ENCODE measurements at places on chromosomes 6 and 20. TPM values are rescaled to one million over a fixed set of nuclear protein-coding genes. Genes with fewer than 3 reads are reported as not detected.

The GNAS-AS1 gene
- not detected for total RNA-seq

The SGK1 gene
- 56.1 TPM for total RNA-seq

The KIAA0408 gene
- not detected for total RNA-seq

The KCNQ5 gene
- total RNA-seq, result not detected

DNA sequence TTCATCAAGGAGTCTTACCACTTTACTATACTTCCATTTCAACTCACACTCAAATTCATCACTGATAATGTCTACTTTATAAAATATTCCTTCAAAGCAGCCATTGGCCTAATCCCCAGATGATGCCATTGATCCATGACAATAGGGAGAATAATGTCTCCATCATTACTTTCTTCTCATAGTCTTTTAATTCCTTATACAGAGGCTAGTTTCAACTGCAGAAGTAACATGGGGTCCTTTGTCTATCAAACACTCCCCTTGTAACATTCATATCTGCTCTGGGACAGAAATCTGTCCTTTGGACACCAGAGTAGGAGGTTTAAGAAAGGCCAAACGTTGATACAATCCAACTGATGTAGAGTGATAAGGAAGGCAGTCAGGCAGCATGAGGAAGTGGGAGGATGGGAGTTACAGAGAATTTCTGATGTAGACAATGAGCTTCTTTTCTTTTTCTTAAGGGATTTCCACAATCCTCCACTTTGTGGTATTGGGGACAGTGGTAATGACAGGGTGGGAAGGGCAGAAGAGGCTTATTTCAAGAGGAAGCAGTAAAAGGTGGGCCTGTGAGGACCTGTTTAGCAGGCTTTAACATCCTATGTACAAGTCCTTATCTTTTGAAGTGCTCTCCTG is 18.9 kb upstream of the HLA-DOA start:
- DNase-seq, result no peak
- no peaks in the 10 kb centered on the region for H3K4me1 ChIP-seq
- no peak overlapping the region for H3K4me3 ChIP-seq
- no peaks in the 10 kb centered on the region for H3K36me3 ChIP-seq
- H3K27ac ChIP-seq, result no peak overlapping the region
- H3K27me3 ChIP-seq, result no peaks in the 10 kb centered on the region

DNA sequence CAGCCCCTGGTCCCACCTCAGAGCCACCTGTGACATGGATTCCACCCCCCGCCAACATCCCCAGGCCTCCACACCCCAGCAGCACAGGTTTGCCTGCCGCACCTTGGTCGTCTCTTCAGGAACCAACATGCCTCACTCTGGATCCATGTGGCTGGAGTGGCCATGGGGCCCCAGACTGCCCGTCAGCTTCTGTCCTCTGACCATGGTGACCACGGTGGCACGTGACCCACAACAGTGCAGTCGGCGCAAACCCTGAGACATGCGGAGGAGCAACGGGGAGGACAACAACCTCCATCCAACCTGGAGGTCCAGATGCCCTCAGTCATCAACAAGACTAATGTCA is 85.6 kb downstream of the ANKRD60 start:
- DNase-seq, result no peak
- peaks cover 45% of the 10 kb centered on the region for H3K27me3 ChIP-seq
- no peaks in the 10 kb centered on the region for H3K4me1 ChIP-seq
- no peak overlapping the region for H3K27ac ChIP-seq
- no peaks in the 10 kb centered on the region for H3K36me3 ChIP-seq

DNA sequence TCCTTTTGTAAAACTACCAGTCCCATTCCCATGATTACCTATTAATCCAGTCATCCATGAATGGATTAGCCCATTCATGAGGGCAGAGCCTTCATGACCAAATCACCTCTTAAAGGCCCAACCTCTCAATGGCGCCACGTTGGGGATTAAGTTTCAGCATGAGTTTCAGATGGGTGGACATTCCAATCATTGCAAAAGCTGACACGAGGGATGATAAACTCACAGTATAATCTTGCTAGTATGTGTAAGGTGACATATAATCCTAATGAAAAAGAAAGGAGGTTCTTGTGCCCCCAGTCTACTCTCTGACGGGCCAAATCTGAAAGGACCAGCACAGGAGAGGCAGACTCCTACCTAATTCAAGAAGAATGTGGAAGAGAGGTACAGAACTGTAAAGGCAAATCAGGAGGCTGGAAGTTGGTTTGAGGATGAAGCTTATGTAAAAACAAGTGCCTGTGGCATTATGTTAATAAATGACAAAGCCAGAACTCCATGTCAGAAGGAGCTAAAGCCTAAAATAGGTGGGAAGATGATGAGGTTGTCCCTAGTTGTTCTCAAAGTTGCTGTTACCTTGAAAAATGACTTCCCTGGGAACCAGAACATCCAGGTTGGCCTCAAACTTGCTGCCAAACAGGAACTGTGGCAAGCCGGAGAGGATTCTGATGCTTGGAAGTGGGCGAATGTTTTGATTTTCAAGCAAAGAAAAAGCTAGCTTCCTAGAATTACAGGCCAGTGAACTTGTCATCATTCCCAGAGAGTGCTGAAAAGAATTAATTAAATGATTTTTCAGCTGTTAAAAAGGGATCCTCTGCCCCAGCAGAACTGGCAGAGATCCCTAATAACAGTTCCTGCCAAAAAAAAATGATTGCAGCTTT is 106.5 kb upstream of the TIAM2 start:
- H3K4me3 ChIP-seq, result no peak overlapping the region
- H3K27ac ChIP-seq, result no peak overlapping the region
- H3K36me3 ChIP-seq, result no peaks in the 10 kb centered on the region
- DNase-seq, result no peak

DNA sequence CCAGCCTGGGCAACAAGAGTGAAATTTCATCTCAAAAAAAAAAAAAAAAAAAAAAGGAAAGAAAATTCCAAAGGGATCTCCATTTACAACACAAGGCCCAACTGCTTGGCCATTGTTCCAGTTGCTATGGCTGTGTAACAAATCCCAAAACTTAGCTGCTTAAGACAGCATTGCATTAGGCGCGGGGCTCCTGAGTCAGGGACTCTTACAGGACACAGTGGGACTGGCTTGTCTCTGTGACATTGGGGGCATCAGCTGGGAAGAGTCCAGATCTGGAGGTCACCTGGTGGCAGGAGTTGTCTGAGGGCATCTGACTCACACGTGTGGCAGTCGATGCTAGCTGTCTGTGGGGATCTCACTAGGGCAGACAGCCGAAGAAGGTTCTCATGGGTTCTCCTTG is 35.6 kb downstream of the TTLL9 start:
- DNase-seq, result no peak
- no peak overlapping the region for H3K4me3 ChIP-seq
- no peaks in the 10 kb centered on the region for H3K27me3 ChIP-seq
- no peaks in the 10 kb centered on the region for H3K36me3 ChIP-seq
- no peak overlapping the region for H3K27ac ChIP-seq

GRCh38 chr20:34753706-34754461 is 49.7 kb downstream of the TP53INP2 start:
- H3K27me3 ChIP-seq, result no peaks in the 10 kb centered on the region
- H3K4me3 ChIP-seq, result no peak overlapping the region
- no peak overlapping the region for H3K27ac ChIP-seq

DNA sequence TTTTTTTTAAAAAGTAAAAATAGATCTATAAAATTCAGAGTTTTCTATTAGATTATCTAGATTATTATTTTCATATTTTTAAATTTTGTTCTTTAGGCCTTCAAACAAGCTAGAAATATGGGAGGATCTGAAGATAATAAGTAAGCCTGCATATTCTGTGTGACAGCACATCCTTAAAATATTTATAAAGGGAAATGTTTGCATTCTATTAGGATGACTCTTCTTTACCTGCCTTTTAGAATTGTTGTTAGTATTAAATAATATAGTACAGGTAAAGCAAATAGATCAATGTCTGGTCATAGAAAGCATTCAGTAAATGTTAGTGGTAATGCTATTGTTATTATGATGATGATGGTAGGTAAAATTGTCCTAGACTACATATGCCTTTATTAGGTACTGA is 17.4 kb downstream of the PEX3 start:
- no peak for DNase-seq
- no peaks in the 10 kb centered on the region for H3K27me3 ChIP-seq
- no peaks in the 10 kb centered on the region for H3K4me1 ChIP-seq
- H3K27ac ChIP-seq, result no peak overlapping the region
- H3K36me3 ChIP-seq, result peaks cover 6% of the 10 kb centered on the region
- no peak overlapping the region for H3K4me3 ChIP-seq

GRCh38 chr6:65199121-65199520 is 507.9 kb downstream of the EYS start:
- no peak for DNase-seq
- no peaks in the 10 kb centered on the region for H3K4me1 ChIP-seq
- H3K27ac ChIP-seq, result no peak overlapping the region

Measured in HepG2 (cell line).